IPS-NIHi11 (cell line): ENCODE measurements at places on chromosomes 16 and 17.

DNA sequence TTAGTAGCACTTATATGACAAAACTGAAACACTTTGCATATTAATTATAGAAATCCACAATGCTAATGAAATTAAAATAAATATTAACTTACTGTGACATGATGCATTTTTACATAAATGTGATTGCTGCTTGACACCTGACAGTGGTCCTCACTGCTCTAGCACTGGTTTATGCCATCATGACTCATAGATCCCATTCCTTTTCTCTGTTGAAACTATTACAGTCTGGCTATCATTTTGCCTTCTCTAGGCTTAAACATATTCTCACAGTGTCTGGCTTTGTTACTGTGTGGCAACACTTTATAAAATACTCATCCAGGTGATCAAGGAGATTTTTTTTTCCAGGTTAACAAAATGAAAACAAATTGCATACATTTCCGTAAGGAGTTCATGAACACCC lies 108.0 kb downstream of the MRTFB start:
- DNase-seq: no peak

DNA sequence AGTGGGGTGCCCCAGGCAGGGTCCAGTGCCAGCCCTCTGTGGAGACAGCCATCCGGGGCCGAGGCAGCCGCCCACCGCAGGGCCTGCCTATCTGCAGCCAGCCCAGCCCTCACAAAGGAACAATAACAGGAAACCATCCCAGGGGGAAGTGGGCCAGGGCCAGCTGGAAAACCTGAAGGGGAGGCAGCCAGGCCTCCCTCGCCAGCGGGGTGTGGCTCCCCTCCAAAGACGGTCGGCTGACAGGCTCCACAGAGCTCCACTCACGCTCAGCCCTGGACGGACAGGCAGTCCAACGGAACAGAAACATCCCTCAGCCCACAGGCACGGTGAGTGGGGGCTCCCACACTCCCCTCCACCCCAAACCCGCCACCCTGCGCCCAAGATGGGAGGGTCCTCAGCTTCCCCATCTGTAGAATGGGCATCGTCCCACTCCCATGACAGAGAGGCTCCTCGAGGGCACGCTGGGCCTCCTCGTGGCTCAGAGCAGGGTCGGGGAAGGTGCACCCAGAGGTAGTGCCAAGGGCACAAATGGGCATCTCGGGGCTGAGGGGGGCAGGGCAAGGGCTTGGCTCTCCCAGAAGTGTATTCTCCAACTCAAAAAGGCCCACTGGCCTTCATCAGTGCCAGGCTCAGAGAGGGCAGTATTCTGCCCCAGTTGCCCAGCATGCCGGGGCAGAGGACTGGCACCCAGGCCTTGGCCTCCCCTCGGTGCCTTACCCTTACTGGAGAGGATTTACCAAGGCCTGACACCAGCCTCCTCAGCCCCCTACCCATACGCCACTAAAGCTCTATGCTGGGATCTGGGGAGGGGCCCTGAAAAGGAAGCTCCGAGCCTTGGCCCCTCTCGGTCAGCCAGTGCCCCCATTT lies at the start of gene CDH5:
Gene CDH5 (plus strand): TSS at position 259 of the 867 bp plus-strand sequence. CDS start 12,647 bp downstream, outside the sequence.
- no peak for DNase-seq

DNA sequence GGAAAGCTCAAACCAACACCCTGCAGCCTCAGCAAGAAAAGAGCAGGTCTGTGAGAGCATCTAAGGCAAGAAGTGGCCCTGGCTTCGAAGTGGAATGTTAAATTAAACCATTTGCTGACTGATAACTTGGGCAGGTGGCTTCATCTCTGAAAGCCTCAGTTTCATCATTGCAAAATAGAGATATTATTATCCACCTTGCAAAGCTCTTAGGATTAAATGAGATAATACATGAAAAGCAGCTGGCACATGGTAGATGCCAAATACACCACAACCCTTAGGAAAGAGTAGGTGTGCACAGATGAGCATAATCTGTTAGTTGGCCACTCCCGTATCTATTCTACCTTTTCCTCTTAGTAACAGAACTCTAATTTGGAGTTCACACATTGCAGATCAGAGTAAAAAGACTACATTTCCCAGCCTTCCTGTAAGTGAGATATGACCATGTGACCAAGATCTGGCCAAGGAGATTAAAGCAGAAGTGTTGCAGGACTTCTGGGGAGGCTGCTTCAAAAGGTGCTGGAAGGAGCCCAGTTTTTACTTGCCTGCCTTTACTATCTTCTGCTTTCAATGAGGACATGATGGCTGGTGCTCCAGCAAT lies 288.7 kb downstream of the SOX9 start:
- no peak for DNase-seq

DNA sequence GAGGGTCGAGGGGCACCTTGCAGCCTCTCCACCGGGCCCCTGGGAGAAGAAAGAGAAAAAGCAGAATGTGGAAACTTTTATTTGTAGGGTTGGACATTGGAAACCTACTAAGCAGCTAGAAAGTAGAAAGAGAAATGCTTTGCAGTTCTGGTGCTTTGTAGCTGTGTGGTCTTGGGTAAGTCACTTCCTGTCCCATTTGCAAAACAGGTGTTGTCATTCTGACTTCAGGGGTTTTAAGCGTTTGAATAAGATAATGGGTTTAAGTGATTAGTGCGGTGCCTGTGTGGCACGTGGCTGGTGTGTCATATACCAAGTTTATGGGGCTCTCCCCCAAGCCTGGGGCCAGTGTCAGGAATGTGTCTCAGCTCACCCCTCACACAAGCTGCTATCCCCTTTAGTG lies 1.6 kb downstream of the CA4 start:
- no peak for DNase-seq

DNA sequence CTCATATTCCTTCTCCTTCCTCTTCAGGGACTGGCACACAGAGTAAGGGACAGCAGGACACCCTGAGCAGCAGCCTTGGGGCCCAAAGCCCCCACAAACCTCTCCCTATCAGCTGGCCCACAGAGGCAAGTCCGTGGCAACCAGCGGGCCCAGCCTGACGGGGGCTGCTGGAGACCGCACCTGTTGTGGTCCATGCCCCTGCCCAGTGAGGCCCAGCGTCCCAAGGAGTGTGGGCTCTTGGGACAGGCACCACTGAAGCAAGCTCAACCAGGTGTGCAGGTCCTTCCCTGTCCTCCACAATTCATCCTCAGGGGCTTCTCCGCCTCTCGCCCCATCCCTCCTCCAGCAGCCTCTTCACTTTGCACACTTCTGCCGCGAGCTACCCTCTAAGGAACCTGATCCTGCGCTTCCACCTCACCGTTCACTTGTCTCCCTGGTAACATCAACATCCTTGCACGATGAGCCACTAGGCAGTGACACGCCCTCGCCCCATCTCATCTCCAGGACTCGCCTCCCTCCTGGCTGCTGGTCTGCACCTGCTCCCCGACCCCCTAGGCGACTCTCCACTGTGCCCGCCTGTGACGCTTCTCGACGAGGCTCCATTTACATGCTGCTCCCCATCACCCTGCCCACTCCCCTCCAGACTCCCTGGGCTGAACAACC lies 12.7 kb downstream of the MNT start:
- DNase-seq: no peak

DNA sequence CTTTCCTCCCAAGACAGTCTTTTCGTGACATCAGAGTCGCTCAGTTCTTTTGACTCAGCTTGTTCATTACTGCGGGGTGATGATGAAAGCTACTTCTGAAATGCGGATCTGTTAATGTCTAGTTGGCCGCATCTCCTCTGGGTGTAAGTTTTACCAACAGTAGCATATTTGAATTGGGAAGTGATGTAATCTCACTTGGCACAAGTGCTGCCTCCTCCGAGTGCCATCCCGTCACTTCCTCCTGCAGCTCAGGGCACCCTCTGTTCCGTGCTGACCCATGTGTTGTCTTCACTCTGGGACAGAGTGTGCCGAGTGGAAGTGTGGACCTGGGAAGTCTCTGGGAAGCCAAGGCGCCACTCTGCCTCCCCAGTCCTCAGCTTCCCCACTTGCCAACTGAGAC lies 8.9 kb downstream of the ADAD2 start:
- DNase-seq: no peak

DNA sequence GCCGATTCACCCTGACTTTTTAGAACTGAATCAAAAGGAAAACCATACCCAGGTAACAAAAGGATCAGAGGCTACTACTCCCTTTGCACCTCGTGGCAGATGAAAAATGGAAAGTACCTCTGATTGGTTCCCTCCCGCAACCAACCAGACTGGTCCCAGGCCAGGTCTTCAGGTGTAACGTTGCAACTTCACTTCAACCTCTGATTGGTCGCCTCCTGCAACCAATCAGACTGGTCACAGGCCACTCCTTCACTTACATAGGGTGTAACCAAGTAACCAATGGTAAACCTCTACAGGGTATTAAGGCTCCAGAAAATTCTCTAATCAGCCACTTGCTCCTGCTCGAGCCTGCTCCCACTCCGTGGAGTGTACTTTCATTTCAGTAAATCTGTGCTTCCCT lies 89.4 kb downstream of the ADCY9 start:
- no peak for DNase-seq

- no peak for DNase-seq
These were observed 7.0 kb downstream of the P2RX1 start for GRCh38 chr17:3909257-3909656.

DNA sequence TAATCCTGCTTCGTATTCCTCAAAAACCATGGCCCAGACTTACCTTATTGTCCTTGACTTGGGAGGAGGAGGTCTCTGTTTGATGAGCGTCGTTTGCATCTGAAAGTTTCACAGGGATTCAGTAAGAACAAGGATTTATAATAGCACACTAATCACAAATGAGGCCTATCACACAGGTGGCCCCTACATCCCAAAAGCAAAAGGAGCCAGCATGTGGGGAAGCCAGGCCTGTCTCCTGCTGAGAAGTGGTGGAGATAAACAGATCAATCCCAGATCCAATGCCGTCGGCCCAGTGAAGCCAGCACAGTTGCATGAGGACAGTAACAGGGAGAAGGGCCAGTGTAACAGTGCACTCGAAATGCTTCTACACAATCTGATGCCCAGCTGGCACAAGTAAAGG lies 13.3 kb upstream of the EVPL start:
- DNase-seq: no peak

DNA sequence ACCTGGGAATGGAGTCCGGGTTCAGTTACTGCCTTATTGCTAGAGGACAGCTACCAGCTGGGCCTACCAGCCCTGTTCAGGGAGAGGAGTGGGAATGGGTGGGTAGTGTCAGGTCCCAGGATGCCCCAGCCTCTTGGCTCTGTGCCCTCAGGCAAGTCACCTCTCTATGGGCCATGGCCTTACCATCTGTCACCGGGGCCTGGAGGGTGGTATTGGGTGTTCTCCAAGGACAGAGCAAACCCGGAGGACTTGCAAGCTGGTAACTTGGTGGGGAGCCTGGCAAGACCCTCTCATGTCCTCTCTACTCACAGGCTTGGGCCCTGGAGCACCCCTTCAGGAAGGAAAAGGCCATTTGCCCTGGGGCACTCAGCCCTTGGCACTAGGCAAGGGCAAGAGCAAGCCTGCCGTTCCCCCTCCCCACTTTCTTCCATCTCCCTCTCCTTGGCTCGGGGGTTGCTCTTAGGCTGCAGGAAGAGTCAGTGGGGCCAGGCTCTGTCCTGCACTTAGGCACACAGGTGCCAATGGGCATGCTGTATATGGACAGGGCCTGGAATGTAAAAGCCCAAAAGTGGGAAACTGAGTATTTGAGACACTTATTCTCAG lies 170.0 kb upstream of the ZNF267 start:
- no peak for DNase-seq

DNA sequence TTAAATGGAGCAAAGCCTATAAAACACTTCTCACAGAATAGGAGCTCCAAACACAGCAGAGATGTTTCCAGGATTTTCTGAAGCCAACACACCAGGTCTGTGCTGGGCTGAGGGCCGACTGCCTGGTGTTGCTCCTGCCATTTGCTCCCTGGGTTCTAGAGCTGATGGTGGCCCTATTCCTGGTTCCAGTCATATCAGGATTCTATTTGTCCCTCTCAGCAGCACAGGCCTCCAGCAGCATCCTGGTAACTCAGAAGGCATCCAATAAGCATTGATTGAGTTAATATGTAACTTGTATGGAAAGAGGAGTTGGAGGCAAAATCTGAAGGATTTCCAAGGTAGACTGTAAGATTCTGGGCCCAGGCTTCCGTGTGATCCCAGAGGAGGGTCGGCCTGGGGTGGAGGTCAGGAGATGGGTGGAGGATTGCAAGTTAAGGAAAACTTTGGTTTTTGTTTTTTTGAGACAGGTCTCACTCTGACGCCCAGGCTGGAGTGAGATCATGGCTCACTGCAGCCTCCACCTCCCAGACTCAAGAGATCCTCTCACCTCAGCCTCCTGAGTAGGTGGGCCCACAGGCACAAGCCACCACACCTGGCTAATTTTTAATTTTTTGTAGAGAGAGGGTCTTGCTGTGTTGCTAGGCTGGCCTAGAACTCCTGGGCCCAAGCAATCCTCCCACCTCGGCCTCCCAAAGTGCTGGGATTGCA lies 5.7 kb downstream of the NUPR1 start:
- no peak for DNase-seq
